ENCODE measurements at places on chromosomes 11 and 22.

- peak; percentile 50 for DNase-seq
These were observed 431 bp downstream of the KMT2A start for GRCh38 chr11:118436639-118437207.

- DNase-seq, result peak; percentile 70
These were observed 6.8 kb upstream of the CDKN1C start for GRCh38 chr11:2892215-2892966.

DNA sequence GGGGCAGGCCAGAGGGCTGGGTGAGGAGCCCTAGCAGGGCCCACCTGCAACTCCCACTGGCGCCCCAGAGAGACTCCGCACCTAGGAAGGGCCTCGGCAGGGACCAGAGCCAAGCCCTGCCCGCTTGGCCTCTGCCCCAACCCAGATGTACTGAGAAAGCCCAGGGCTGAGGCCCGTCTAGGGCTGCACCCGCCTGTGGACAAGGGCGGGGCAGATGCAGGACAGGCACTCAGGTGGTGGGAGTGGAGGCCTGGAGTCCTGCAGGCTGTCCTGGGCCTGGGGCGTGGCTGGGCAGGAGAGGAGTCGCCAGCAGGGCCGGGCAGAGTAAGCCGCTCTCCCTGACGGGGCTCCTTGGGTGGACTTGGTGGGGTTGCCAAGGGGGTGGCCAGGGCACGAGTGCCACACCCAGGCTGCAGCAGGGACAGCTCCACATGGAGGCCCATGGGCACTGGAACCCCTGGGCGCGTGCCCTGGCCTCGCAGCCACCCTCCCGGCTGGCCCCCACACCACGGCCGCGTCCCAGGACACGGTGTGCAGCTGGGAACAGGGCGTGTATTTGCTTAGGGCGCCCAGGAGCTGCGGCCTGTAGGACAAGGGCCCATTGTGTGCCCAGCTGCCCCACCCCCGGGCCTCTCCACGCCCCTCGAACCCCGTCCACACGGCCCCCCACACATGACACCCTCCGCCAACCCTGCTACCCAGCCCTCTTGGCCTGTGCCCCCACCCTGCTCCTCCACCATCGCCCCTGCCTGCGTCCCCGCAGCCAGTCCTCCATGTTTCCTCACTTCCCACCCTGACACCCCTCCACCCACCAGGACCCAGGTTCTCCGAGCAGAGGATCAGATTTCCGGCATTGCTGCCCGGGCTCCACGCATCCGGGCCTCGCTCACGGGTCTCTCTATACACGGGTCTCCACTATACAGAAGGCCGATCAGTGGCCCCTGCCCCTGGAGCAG, 11.3 kb upstream of the PIM3 start:
- no peak for DNase-seq

DNA sequence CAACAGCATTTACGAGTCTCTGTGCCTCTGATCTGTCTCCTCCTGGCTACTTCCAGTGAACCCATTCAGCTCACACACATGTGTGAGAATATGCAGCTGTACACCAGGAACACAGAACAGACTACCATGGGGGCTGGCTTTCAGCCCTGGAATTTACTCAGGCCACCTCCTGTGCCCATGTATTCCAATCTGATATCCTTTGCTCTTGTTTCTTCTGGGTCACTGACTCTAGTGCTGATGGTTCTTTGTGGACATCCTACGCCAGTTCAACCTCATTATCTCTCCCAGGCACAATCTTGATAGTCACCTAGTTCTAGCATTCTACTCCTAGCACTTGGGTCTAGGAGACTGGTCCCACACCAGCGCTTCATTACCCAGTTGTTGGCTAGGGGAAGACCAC, 23.0 kb upstream of the ZC3H12C start:
- DNase-seq, result no peak

- no peak for DNase-seq
These were observed 11.5 kb downstream of the PTPRJ start for GRCh38 chr11:47991894-47992293.

DNA sequence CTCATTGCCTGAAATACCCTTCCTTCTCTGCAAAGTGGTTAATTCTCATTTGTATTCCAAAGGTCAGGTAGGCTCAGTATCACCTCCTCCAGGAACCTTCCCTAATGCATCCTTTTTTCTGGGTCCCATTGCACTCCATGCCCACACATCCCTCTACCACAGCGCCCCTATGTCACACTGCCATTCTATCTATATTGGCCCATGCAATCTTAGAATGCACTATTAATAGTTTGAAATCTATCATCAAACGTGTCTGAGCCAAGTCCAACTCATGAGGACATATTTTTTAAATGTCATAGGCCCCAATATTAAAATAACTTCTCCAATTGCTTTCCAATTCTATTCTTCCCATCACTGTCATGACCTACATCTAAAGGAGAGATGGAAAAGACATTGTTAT, 495.1 kb downstream of the SOX6 start:
- DNase-seq, result no peak

GRCh38 chr11:98564233-98564632, 456.5 kb upstream of the CNTN5 start:
- no peak for DNase-seq

- DNase-seq, result peak; percentile 99
These were observed at the start of gene GCAT for GRCh38 chr22:37807410-37808293. TSS of gene GCAT (plus strand) at chr22:37807934. CDS start at chr22:37807968, 34 bp downstream.

GRCh38 chr11:68206211-68206610, 6.9 kb downstream of the KMT5B start:
- no peak for DNase-seq

DNA sequence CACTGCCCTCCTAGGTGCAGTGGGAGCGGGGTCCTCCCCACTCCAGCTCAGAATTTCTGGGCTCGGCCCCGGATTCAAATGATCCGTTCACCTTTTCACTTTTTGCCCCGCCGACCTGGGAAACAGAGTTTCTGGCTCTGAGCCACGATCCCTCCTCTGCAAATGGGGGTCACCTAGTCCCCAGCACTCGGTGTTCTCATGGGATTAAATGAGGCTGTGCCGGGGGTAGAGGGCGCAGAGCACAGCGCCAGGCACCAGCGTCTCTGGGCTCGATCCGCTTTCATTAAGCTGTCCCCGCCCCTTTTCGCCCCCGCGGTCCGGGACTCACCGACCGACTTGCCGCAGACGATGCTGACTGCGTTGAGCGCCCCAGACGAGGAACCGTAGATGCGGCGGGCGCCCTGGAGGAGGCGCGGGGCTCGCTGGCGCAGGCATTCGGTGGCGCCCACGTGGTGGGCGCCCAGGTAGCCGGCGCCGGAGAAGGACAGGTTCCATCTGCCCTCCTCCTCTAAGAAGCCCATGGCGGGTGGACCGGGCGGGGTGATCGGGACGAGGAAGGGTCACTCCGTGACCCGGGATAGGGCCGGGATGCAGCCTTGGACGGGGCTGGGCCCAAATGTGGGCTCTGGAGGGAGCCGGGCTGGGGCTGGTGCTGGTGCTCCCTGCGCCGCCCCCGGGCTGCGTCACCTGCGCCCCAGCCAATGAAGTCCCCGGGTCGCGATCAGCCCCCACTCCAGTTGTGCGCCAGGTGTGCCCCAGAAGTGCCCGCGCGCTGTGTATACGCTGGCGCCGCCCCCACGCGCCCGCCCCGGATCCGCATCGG, at the start of gene PNPLA5:
TSS of gene PNPLA5 (minus strand) at position 654 of the 823 bp plus-strand sequence. CDS start at position 521, 133 bp downstream.
- no peak for DNase-seq

DNA sequence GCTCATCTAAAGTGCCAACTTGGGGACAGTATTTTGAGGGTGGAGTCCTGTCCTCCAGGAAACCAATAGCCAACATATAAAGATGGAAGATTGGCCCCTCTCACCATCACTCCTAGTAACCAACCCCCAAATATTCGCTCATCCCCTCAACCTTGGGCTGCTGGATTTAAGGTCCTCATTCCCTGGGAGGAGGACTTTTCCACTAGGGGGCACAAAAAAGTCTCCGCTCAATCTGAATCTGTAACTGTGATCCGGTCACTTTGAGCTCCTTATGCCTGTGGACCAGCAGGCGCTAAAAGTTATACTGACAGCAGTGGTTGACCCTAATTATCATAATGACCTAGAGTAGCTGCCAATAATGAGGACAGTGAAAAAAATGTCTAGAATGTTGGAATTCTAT, 20.5 kb upstream of the CLPB start:
- DNase-seq, result no peak

DNA sequence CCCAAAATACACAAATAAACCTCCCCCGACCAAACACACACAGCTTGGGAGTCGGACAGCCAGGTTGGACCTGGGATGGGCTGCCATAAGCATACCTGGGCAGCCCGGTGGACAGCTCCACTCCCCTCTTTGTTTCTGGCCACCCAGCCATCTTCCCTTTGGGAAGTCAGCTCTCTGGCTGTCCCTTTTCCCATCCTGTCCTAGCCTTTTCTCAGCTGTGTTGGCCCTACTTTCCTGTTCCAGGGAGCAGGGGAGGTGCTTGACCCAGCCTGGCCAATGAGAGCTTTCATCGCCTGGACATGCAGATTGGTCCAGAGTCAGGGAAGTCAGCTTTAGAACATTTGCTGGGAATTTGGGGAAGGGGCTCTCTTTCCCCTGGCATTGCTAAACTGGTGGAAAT, 68.7 kb upstream of the NECTIN1 start:
- DNase-seq, result no peak

GRCh38 chr11:47518212-47518964, 34.5 kb downstream of the CELF1 start:
- DNase-seq, result no peak

DNA sequence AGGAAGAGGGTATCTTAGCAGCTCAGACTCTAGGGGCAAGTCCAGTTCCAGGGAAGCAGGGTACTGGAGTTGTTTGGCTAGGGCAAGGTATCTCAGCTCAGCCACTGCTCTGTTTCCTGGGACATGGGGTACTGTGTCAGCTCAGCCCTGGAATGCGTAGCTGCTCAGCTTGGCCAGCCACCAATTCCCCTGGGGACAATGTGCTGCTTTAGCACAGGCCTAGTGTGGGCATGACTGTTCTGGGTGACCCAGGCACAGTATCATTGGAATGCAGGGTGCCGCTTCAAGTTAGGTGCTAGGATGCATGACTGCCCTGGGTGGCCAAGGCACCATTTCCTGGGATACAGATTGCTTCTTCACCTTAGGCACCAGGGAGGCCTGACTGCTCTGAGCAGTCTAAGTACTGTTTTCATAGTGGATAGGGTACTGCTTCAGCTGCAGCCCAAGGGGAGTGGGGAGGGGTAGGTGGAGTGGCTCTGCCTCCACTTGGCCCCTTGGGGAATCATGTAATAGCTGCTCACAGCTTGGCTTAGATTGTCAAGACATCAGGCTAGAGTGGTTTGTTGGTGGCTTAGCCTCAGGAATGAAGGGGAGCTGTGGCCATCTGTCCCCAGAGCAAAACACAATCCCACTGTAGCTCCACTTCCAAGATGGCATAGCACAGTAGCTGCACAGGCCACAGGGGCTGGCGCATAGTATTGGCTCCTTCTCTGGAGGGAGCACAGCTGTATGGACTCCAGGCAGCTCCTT, 36.0 kb downstream of the MADD start:
- peak; percentile 82 for DNase-seq

- DNase-seq, result no peak
These were observed 22.5 kb upstream of the OAF start for GRCh38 chr11:120188371-120188770.

DNA sequence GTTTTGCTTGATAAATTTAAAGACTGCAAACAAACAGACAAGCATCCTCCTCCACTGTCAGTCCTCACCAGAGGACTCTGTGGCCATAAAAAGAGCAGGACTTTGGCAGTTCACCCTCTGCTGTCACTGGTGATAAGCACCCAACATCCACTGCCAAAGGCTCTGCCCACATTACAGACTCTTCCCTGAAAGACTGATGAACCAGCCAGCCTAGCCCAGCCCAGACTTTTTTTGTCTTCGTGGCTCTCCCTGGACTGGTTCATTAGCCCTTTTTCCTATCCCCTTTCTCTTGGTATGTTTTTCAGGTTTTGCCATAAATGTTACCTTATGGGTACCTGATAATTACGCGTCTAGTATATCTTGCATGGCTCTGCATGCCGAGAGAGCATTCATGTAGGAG, 15.1 kb downstream of the ST14 start:
- DNase-seq, result no peak

GRCh38 chr11:109708184-109708583, 286.2 kb downstream of the C11orf87 start:
- no peak for DNase-seq

GRCh38 chr11:33182246-33182878, 21.1 kb upstream of the CSTF3 start:
- no peak for DNase-seq

DNA sequence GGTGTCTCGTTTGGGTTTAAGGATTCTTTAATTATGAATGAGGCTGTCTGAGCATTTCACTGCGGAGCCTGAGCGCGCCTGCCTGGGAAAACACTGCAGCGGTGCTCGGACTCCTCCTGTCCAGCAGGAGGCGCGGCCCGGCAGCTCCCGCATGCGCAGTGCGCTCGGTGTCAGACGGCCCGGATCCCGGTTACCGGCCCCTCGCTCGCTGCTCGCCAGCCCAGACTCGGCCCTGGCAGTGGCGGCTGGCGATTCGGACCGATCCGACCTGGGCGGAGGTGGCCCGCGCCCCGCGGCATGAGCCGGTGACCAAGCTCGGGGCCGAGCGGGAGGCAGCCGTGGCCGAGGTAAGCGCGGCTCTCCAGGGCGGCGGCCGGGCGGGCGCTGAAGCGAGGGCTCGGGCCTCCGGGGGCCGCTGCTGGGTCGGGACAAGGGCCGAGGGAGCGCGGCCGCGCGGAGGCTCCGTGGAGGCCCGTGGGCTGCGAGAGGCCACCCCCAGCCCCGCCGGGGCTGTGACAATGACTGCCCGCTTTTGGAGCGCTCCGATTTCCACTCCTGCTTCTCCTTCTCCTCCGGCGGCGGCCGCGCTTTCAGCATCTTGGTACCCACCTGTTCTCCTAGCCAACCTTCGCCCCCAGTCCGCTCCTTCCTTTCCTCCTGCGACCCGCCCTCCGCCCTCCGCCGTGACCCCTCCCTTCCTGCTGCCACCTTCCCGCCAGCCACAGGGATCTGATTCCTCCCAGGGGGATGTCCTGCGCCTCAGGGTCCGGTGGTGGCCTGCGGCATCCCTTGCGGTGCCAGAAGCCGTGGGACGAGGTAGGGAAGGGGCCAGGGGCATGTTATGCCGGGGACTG, at the start of gene EXT2:
TSS of gene EXT2 (plus strand) at position 173 of the 854 bp plus-strand sequence. CDS start 12,035 bp downstream, outside the sequence.
- peak; percentile 97 for DNase-seq

DNA sequence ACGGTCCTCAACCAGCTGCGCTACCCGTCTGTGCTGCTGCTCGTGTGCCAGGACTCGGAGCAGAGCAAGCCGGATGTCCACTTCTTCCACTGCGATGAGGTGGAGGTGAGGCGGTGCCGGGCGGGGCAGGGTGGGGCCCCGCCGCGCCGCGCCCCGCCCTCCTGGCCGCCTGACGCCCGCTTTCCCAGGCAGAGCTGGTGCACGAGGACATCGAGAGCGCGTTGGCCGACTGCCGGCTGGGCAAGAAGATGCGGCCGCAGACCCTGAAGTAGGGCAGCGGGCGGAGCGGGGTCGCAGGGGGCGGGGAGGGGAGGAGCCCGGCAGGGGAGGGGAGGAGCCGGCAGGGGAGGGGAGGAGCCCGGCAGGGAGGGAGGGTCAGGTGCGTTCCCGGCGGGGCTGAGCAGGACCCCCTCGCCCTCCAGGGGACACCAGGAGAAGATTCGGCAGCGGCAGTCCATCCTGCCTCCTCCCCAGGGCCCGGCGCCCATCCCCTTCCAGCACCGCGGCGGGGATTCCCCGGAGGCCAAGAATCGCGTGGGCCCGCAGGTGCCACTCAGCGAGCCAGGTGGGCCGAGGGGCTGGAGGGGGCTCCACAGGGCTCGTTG, 14.7 kb downstream of the EPS8L2 start:
- peak; percentile 81 for DNase-seq

GRCh38 chr11:66722745-66723651, 6.0 kb downstream of the SPTBN2 start:
- DNase-seq, result no peak

- peak; percentile 35 for DNase-seq
These were observed 365.7 kb upstream of the CADM1 start for GRCh38 chr11:115869780-115870431.

- no peak for DNase-seq
These were observed 27.3 kb downstream of the INCENP start for GRCh38 chr11:62150887-62151736.

- DNase-seq, result no peak
These were observed 23.2 kb downstream of the MEI1 start for GRCh38 chr22:41722496-41722895.

Data from right cardiac atrium (tissue), 5 donors.